Astrocyte of the spinal cord (primary cell): ENCODE measurements at places on chromosomes 12 and 14.
A peak's percentile ranks its signal among the peaks of the same experiment; 100 is the strongest.

- DNase-seq, result peak; percentile 10
These were observed at the start of gene SLC7A8 for GRCh38 chr14:23183479-23183878. Gene SLC7A8 (minus strand): TSS chr14:23183660. CDS start chr14:23182914, 746 bp downstream.

- DNase-seq, result no peak
These were observed 66.4 kb upstream of the BMP4 start for GRCh38 chr14:54023027-54023426.

GRCh38 chr12:70615174-70615866, 21.9 kb downstream of the PTPRB start:
- no peak for DNase-seq

DNA sequence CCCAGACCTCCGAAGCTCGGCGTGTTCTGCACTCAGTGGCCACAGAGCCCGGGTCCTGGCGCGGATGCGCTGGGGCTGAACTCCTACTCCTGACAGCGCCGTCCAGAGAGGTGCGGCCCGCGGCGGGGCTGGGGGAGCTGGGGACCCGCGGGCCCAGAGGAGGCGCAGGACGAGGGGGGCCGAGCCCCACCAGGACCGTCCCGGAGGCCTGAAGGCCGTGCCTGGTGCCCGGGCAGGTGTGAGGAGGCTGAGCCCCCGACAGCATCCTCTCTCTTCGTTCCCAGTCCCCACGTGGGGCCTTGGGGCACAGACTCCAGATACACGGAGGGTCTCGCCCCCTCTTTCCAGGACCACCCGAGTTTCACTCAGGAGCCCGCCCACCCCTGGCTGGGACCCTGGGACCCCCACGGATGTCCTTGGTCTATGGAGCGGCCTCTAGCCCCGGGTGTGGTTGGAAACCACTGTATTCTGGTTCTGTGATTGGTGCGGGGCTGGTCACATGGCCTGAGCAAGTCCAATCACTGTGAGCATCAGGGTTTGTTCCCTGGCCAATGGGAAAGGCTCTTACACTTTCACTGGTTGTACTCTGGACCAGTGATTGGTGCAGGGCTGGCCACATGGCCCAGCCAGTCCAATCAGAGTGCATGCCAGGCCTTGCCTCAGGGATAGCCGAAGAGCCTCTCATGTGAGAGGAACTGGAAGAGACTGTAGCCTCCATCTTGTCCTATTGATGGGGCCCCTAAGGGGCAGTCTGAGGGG, 217.6 kb upstream of the SFSWAP start:
- DNase-seq, result no peak

DNA sequence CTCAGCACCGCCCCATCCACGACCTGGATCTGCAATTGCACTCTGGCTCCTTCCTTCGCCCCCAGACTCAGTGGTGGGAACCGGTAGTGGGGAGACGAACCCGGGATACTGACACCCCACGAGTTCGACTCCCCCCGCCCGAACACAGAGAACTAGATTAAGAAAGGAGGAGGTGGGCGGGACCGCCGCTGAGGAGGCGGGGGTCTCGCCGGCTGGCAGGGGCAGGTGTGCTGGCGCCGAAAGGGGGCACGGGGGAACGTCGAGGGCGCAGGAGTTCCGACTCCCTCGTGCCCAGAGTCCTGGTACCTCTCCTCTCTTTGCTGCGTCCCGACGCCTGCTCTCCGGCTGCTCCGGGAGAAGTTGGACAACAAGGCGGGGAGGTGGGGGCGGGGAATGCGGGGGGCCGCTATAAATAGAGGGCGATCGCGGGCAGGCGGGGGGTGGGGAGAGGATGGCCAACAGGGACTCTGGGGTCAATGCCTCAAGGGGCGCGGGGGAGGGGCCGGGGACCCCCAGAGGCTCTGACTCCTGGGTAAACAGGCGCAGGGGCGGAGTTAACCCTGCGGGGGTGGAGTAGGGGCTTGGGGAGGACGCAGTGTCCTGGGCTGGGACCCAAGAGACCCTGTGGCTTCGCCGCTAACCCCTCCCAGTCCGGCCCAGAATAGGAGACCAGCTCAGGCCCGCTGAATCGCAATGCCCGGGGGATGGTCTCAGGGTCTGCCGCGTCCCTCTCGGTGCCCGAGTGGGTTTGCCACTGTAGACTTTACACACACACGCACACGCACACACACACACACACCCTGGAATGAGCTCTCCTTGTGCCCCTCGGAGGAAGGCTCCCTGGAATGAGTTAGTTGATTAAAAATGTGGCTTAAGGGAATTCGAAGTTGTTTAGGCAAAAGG, 761 bp upstream of the NDRG2 start:
- no peak for DNase-seq

GRCh38 chr12:106147956-106148355, 9.2 kb upstream of the NUAK1 start:
- DNase-seq, result no peak

DNA sequence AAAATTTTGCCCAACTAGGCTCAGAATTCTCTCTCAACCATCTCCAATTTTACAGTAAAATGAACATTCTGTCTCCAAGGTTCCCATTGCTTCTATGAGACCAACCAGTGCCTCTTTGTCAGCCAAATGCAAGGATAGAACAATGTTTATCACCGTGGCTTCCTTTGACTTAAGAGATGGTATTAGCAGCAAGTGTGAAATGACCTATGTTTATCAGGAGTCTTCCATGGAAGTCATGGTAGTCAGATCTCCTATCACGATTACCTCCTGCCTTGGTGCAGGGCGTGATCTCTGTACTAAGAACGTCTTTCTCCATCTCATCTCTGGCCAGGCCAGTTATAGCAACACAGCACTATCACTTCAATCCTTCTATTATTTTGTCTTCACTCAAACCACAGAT, 6.1 kb upstream of the BCL2L14 start:
- no peak for DNase-seq

DNA sequence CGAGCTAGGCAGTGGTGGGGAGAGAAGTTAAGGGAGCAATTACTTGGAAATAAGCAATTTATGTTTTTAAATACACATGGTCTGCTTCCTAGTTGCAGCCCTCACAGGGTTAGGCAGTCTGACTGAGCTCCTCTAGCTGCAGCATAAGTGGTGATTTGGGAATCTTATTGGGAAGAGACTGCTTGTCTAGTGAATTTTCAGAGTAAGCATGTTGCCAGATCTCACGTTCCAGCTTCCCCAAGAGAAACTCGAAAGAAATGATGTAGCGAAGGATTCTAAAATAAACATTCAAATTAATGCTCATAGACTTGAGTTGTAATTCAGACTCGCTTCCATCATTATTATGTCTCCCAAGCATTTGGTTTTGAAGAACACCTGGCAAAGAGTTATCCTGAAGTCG, 440.2 kb downstream of the ATP23 start:
- no peak for DNase-seq

- DNase-seq, result no peak
These were observed 59.9 kb downstream of the ACSS3 start for GRCh38 chr12:81137801-81138200.

DNA sequence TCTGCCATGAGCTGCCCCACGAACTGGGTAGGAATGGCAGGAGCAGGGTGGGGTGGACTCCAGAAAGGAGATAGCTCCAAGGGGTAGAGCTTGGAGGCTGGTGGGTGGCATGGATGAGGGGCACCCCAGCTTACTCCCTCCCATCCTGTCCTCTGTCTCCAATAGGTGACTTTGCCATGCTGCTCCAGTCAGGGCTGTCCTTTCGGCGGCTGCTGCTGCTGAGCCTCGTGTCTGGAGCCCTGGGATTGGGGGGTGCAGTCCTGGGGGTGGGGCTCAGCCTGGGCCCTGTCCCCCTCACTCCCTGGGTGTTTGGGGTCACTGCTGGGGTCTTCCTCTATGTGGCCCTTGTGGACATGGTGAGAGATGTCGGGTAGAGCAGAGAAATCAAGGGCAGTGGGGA, 7.1 kb downstream of the SLC39A5 start:
- no peak for DNase-seq

- DNase-seq, result no peak
These were observed 391.7 kb upstream of the TBX3 start for GRCh38 chr12:115075552-115076170.

DNA sequence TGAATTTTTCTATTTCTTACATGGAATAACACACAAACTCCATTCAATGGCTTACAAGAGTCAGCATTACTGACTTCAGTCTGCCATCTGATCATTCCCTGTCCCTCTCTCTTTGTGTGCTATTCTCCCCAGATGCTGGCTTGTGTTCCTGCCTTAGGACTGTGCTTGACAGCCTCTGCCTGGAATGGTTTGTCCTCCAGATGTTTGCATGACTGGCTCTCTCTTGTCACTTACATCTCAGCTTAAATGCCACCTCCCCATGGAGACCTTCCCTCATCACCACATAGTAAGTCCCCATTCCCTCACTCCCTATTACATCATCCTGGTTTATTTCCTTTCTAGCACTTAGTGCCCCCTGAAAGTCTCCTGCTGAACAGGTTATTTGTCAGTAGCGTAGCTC, 181.6 kb downstream of the KTN1 start:
- DNase-seq, result no peak

GRCh38 chr14:88614218-88614907, 51.5 kb downstream of the ZC3H14 start:
- peak; percentile 84 for DNase-seq

- DNase-seq, result no peak
These were observed 8.1 kb upstream of the RABGGTA start for GRCh38 chr14:24279301-24280186.

DNA sequence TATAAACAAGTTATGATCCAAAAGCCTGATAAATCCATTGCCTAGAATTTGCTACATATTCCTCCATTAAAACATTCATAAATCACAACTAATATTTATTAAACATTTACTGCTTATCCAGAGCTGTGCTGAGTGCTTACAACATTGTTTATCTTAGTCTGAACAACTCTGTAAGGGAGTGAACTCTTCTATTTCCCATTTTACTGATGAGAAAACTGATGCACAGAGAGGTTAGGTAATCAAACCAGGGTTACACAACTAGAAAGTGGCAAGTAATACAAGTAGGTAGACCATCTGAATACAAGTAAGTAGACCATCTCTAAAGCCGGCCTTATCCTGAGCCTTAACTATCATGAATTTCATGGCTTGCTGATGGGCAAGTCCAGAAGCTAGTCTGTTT, 39.5 kb downstream of the WASHC3 start:
- no peak for DNase-seq

DNA sequence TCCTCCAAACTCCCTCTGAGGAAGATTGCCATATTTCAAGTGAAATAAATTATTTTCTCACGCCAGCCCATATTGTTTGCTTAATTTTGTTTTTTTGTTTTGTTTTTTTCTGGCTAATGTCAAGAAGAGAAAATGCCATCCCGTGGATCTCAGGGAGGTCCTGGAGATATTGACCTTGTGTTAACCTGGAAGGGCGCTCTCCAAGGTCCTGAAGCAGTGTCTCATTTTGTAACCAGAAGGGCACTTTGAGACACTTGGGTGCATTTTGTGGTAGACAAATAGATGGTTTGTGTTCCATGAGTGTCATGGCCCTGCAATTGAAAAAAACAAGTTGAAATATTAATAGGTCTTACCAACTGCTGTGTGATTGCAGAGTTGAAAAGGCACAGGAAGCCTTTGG, 268.9 kb downstream of the SUDS3 start:
- no peak for DNase-seq
